ENCODE measurements at places on chromosomes 6 and 20. TPM values are rescaled to one million over a fixed set of nuclear protein-coding genes. Genes with fewer than 3 reads are reported as not detected.
A peak's percentile ranks its signal among the peaks of the same experiment; 100 is the strongest.

DNA sequence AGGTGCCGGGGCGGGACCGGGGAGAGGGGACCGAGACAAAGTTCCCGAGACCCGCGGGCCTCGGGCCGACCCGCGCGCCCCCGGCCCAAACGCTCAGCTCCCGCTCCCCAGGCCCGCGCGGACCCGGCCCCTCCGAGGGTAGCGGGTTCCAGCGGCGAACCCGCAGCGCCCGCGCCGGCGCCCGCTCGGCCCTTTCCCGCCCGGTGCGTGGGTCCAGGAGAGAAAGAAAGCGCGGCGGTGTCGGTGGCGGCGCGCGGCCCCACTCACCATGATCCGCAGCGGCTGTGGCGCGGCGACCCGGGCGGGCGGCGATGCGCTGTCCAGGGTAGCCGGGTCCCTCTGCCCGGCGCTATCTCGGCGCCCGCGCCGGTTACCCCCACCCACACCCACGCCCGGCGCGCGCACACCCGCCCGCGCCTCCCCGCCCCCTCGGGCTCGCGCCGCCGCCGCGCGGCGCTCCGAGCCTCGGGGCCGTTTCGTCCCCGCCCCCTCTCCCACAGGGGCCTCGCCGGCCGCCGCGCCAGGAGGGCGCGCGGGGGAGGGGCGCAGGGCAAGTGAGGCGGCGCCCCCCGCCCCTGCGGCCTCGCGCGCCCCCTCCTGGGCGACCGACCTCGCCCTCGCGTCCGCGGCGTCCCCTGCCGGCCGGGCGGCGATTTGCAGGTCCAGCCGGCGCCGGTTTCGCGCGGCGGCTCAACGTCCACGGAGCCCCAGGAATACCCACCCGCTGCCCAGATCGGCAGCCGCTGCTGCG, at the start of gene ELOVL2:
TSS of gene ELOVL2 (minus strand) at position 345 of the 751 bp plus-strand sequence. CDS start at position 270, 75 bp downstream.
- DNase-seq: peak; percentile 54

- DNase-seq: no peak
Measured at GRCh38 chr20:4780245-4780644, 58.5 kb downstream of the PRND start.

DNA sequence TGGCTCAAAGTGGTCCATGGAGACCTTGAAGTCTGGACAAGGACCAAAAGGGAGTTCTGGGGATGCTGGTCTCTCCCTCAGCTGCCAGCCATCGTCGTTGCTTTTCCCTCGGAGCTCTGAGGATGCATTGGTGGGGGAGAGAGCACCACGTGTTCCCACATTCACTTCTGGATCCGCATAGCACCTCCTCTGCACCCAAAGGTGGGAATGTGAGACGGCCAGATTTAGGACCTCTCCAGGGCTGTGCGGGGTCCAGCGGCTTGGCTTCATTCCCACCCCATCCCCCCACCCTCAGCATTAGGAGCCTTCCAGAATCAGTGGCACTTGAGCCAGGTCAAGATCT, 1.1 kb downstream of the EPB41L1 start:
- no peak for DNase-seq

DNA sequence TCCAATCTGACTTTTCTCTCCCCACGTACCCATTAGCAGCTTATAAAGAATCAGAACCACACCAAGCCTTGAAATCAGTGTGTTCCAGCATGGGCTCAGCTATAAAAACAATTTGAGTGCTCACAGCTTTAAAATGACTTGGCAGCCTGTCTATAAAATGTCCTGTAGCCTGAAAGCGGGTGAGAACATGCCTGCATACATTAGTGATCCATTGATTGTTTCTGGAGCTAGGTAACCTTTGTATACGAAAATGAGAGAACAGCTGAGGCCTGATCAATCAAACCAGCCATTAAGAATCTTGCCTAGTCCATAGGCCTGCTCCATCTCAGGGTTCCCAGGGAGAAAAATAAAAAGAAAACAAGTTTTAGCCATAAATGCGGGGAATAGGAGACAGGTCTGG, 245.8 kb upstream of the SULF2 start:
- no peak for DNase-seq

DNA sequence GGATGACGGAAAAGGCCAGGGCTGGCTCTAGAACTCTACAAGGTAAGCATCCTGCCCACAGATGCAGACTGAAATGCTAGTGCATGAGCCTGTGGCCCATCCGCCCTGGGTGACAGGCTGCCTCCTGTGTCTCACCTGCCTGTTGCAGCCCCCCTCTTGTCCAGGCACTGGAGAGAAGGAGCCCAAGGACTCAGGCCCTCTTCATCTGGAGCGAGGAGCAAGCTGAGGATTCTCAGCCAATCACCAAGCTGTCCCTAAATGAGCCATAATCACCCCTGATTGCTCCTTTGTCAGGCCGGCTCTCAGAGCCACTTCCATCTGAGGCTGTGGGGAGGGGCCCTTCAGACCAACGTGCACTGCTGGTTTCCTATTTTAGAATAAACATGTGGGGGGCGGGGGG, 10.0 kb upstream of the SLC32A1 start:
- no peak for DNase-seq

The TREM1 gene
- 0.26 TPM for total RNA-seq

The PNPLA1 gene
- total RNA-seq: not detected

Measured in fibroblast of lung (primary cell).